ENCODE measurements at places on chromosomes 4 and X.
A peak's percentile ranks its signal among the peaks of the same experiment; 100 is the strongest.

DNA sequence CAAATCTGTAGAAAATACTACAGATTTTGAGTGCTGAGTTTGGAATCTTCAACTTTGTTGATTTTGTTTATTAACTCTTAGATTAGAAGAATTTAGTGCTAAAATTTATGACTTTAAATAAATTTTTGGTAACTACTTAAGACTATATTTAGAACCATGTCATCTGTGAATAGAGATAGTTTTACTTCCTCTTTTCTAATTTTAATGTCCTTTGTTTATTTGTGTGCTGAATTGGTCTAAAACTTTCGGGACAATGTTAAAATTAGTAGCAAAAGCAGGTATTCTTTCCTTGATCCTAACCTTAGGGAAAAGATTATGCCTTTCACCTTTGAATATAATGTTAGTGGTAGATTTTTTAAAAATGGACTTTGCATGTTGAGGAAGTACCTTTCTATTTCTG is 119.7 kb upstream of the CXorf51A start:
- no peak for DNase-seq

DNA sequence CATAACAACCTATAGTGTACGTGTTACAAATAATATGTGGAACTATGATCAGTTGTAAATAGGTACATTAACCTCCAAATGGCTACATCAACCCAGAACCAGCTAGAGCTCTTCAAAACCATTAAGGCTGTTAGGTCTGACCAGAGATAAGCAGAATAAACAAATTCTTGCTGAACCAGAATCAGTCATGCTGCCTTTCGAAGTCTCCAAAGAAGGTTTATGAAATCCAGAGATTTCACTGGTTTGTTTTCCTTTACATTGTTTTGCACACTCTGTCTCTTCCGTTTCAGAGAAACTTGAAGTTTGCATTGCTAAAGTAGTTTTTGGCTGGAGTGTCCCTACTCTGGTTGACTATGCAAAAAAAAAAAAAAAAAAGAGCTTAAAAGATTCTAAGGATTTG is 177.3 kb upstream of the SLIT2 start:
- DNase-seq = no peak

DNA sequence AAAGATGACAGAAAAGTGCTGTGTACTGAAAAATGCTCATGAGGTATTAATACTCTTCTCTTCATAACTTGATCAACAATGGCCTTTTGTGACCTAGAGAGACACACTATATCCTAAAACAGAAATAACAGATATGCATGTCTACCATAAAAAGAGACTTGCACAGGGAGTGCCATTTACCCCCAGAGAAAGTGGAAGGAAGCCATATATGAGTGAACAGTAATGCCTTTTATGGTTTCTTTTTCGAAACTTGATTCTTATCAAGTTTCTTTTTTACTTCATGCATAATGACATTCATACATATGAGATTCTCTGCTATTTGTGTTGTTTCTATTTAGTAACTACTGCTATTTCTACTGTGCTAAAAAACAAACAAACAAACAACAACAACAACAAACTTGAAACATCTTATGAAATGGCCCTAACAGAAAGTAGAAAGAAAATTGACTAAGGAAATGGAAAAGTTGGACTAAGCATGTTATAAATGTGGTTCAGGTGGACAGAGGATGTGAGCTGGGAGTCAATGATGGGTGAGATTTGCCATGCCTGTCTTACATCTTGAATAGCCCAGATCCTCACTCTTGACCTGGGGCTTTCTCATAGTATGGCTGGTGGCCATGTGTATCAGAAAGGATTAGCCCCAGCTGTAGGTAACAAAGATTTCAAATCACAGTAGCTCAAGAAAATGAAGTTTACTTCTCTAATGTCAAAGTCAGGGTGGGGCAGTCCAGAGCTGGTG is 43.8 kb downstream of the GEMIN8 start:
- no peak for DNase-seq

GRCh38 chrX:149003863-149004660 is 501.0 kb downstream of the IDS start:
- DNase-seq = no peak

DNA sequence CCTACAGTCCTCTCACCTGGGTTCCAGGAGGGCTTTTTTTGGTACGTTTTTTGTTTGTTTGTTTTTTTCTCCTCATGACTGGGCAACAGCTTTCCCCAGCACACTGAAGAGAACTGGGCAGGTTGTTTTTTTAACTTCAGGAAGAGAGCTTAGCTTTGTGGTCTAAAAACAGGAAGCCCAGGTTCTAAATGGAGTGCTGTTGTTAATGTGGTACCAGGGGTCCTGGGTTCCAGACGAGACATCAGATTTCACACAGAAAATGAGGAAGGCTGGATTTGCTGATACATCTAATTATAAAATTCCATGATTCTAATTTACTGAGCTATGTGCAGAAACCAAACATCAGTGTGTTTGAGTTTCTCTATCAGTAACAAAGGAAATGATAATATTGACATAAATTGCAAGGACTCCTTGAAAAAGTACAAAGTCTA is 4.2 kb downstream of the MYOZ2 start:
- peak; percentile 44 for DNase-seq

- peak; percentile 22 for DNase-seq
Measured at GRCh38 chr4:56243107-56243506, 144.2 kb downstream of the AASDH start.

DNA sequence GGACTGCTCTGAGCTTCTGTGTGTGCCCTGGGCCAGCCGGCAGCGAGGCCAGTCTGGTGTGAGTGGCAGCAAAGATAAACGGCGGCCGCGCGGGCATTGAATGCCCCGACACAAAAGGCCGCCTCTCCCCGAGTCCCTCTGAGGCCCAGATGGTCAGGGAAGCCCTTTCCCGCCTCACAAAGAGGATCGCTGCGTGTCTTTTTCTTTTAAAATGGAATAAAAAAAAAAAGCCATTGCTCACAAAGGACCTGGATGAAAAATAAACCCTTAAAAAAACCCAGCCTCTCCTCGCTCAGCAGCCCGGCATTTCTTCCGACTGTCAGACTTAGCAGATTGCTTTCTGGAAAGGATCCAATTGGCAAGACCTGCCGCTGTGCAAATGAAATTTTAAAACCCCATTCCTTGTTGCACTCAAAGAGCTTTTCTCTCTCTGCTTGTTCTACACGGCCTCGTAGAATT is 578.7 kb downstream of the BCOR start:
- DNase-seq = peak; percentile 8

DNA sequence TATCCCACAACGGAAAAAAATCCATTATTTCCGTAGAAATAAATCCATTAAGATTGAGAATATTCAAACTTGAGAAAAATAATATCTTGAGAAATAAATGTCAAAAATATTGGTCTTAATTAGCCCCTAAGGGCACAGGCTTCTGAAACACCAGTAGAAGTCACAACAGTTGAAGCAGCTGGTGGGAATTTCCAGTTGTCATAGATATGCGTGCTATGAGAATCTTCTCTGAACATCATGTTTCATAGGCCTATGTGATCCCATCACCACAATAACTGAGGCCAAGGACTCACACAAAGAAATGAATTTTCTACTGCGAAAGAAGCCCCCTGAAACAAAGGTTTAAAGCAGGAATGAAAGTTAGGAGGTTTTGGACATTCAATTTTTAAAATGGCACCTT is 292.0 kb downstream of the DTHD1 start:
- no peak for DNase-seq

- DNase-seq = no peak
Measured at GRCh38 chr4:150493851-150494250, 88.1 kb upstream of the MAB21L2 start.

- no peak for DNase-seq
Measured at GRCh38 chrX:75986976-75987375, 185.9 kb upstream of the PBDC1 start.

DNA sequence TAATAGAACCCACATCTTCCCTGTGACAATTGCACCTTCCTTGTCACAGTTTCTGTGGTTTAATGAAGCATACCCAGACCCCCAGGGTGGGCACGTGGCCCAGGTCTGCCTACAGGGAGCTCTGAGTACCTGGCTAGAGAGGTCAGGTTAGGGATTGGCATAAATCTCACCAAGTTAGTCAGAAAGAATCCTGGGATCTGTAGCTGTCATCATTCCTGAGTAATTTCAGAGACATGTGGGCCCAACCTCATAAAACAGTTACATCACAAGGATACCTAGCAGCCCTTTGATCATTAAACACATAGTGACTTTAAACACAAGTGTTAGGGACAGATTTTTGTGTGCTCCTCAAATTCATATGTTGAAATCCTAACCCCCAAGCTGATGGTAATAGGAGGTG is 123.0 kb downstream of the KDR start:
- no peak for DNase-seq

DNA sequence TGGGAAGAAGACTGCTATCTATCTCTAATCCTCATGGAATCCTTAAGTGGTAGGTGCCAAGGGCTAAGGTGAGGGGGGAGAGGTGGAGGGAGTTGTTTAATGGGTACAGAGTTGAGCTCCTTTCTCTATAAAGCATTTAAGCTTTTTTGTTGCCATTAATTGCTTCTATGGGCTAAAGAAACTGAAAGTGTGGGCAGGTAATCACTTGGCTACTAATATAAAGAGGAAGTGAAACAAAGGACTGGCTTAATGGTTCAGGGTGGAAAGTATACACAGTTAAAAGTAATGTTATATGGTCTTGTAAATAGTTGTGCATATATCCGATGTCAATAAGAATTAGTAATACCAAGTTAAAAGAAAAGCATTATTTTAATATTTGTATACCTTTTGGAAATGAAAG is 83.9 kb downstream of the POLA1 start:
- DNase-seq = peak; percentile 3

GRCh38 chr4:183905081-183905592 is at the start of gene STOX2:
STOX2 (plus strand) TSS chr4:183905307; CDS start chr4:183906791, 1,484 bp downstream.
- DNase-seq = peak; percentile 62

DNA sequence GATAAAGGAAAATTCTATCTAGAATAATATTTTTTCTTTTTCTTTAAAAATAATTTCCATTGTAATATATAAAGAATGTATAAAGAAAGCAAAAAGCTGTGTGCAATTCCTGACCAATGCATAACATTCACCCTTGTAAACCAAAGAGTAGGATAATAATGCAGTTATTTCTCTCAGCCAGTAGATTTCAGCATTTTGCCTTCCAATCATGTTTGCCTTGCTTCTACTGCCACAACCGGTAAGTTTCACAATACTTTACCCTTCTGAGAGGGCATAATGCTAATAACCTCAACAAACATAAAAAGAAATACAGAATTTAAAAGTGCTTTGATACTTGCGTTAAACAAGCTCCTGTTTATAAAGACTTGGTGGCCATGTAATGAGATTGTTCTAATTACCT is 59.9 kb downstream of the CHIC2 start:
- no peak for DNase-seq

DNA sequence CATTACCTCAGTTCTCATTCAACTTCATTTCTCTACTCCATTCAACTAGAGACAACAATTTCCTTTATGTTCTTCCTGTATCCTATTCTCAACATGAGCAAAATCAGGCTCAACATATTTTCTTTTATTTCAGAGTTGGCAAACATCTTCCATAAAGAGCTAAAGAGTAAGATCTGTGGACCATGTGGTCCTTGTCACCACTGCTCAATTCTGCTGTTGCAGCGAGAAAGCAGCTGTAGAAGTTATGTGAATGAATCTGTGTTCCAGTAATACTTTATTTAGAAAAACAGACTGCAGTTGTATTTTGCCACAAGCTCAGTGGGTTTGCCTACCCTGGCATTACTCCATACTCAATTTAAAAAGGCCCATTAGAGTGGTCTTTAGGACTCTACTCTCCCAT is 2057.3 kb downstream of the ARAP2 start:
- no peak for DNase-seq

- no peak for DNase-seq
Measured at GRCh38 chr4:187715466-187715865, 280.1 kb upstream of the ZFP42 start.

DNA sequence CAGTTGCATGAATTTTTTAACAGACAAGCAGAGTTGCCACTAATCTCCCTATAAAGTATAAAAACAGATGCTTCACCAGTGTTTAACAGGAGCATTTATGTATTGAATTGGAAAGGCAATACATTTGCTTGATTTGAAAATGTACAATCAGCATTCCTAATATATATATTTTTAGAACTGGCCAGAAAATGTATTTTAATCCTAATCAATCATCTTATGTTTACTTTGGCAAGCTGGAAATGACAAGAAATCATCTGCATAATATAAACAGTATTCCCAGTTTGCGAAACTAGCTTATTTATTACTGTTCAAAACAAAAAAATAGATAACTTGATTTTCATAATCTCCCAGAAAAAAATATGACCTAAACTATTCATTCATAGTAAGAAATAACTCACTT is 123.9 kb downstream of the TBCK start:
- no peak for DNase-seq

GRCh38 chrX:19303256-19303880 is 40.4 kb upstream of the PDHA1 start:
- DNase-seq = peak; percentile 1

- no peak for DNase-seq
Measured at GRCh38 chrX:20026278-20026677, 35.4 kb upstream of the BCLAF3 start.

DNA sequence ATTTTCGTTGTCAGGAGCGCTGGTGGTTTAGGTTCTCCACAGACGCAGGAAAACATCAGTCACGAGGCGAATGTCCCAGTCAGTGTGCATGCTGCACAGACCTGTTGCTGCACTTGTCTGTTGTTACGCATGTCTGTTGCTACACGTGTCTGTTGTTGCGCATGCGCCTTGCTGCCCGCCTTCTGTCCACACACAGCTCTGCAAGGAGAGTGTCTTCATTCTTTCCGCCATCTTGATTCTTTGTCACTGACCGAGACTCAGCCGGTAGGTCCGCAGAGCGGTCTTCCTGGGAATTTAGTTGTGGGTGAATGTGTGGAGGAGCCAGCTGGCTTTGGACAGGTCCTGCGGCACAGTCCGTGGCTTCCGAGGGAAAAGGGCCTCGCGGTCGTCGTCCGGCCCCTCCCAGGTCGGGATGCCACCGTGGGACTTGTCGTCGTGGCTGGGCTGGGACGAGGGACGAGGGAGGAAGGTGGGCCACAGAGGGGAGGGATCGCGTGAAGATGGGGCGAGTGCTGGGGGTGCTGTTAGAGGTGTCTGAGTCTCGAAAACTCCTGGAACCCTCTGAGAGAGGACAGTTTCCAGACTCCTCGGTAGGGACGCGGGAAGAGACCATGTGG is at the start of gene PAGE2B:
Gene PAGE2B, plus strand, starts transcription at position 180 of the 617 bp plus-strand sequence. CDS start 1,012 bp downstream, outside the sequence.
- no peak for DNase-seq

GRCh38 chrX:13188731-13189309 is 131.0 kb downstream of the ATXN3L start:
- DNase-seq = no peak

DNA sequence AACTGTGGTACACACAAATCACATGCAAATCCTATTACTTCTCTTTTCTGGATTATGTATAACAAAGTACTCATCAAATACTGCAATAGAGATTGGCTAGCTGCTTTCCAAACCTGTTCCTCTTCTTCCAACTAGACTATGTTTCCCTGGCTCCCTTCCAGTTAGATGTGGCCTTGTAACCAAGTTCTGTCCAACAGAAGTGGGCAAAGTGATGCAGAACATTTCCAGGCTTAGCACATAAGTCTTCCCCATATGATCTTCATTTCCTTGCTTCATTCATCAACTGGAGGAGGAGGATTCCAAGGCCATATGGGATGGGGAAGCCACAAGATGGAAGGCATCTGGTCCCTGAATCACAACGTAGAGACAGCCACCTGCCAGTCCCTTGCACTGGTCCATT is 8.0 kb downstream of the SLC9A7 start:
- peak; percentile 17 for DNase-seq
